ENCODE measurements at places on chromosomes 16 and 17.

DNA sequence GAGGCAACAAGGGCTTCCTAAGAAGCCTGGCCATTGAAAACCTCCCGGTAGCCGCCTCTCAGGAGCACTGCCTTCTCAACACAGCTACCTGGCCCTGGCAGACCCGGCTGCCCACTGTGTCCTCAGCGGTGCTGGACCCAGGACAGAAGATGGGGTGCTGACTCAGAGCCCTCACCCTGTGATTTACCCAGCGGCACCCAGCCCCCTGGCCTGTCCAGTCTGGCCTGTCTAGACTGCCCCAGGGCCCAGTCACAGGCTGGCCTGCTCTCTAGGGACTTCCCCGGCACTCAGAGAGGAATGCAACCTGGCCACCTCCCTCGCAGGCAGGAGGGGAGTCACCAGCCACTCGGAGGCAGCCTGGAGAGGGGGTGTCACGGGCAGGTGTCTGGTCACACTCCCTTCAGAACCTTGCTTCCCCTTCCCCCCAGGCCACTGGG is 20.1 kb downstream of the PIEZO1 start:
- DNase-seq: no peak

DNA sequence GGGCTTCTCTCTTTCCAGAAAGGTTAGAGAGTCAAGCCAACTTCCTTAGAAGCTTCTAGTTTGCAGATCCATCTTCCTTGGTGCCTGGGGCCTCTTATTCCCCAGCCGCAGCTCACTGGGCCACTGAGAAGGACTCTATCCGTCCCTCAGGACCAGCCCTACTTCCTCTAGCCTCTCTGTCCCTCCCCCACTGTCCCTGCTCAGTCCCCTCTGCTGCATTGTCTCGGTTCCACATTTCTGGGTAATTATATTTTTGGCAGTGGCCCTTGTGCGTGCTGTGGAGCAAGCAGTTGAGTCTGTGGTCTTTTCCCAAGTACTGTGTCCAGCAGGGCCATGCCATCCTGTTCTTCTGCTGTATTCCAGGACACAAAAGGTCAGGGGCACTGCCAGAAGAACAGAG is 17.8 kb downstream of the IRX3 start:
- no peak for DNase-seq

DNA sequence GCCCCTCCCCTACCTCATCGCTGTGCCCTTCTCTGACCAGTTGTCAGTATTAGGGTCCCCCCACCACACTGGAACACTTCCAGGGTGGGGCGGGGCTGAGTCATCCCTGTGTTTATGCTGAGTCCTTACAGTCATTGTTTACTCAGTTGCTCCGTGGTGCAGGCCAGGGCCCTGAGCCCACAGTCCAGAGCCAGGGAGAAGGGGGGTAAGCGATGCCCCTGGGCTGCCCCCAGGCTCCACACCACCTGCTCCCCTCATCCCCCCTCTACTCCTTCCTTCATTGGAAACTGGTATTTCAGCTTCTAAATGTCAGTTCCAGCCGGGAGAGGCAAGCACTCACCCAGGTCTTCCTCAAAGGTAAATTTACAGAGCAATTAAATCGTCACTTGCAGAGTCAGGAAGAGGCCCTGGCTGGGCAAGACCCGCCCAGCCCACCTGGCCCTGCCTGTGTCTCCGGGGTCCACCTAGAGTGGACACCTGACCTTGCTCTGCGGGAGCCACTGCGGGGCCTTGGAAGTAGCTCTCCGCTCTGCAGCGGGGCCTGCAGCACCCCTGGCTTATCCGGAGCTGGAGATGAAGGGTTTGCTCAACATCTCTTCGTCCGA is 4.8 kb downstream of the ATP2A3 start:
- no peak for DNase-seq

- DNase-seq: no peak
These were observed 50.3 kb downstream of the KSR1 start for GRCh38 chr17:27506348-27507218.

GRCh38 chr17:29169806-29170591 is 10.2 kb downstream of the MYO18A start:
- DNase-seq: no peak

DNA sequence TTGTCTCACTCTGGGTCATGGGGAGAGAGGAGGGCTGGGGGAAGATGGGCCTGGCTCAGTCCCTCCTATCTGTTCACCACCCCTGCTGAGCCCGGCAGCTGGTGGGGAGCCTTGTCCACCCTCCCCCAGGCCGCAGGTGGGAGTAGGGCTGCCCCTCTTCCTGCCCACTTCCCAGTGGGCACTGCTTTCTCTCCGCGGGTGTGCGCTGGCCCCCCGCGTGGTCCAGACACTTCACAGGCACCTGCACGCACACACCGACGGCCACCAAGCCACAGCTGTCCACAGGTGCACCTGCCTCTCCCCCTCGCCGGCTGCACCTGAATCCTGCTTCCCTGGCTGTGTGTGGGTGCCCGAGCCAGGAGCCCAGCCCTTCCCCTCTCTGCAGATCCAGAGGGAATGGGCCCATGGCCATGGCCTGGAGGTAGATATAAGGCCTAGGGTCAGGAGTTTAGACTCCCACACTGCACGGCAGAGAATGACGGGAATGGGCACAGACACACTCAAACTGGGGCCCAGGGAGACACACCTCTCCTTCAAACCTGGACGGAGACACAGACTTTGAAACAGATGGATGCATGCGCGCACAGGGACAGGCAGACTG is 2.0 kb downstream of the NHERF2 start:
- DNase-seq: no peak

DNA sequence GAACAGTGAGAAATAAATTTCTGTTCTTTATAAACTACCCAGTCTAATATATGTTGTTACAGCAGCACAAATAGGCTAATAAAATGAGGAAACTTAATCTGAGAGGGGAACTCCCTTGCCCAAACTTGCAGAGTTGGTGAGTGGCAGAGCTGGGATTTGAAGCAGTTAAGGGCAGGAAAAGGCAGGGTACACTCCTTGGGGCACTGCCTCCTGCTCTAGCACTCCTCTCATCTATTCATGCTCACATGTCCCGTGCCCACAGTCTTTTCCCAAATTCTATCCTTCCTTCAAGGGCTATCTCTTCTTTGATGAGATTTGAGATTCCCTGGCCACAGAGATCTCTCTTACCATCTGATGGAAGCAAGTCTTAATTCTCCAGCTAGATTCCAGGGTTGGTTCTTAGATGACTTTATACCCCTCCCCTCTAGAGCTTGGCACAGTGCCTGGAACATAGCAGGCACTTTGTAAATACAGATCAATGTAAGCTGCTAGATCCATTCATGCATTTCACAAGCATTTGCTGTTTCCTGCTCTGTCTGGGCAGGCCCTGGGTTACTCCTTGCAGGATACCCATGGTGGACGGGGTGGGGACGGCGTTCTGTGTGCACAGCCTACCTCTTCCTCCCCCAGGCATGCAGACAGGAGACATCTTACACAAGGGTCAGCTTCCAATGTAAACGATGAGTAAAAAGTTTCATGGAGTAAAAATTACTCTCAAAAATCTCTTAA is 39.2 kb upstream of the ABCC12 start:
- DNase-seq: no peak

- no peak for DNase-seq
These were observed 162.8 kb downstream of the FOXL1 start for GRCh38 chr16:86740906-86741799.

DNA sequence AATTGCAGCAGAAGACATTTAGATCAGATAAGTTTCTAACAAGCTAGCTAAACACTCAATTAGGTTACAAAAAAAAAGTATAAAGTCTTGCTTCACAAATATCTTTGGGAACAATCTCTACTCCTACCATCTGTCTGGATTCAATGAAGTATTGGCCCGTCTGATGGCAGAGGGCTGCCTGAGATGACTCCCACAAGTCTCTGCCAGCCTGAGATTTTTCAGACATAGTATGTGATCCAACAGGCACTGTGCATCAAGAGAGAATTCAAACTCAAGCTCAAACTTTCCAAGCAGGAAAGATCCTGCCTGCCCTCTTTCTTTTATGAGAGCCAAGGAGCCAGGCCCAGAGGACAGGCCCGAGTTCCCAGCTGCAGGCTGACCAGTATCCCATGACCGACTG is 22.6 kb downstream of the SLC39A11 start:
- no peak for DNase-seq

GRCh38 chr16:75333721-75334163 is 82.3 kb upstream of the BCAR1 start:
- DNase-seq: no peak

- DNase-seq: no peak
These were observed 25.0 kb downstream of the CYB561 start for GRCh38 chr17:63420868-63421680.

GRCh38 chr17:9204637-9205329 is 183.5 kb downstream of the NTN1 start:
- DNase-seq: no peak

Data from cortex of kidney (tissue), 1 donor.